ENCODE measurements at places on chromosomes 4 and X.

GRCh38 chr4:168070903-168071302 lies 21.4 kb upstream of the ANXA10 start:
- DNase-seq: no peak

- no peak for DNase-seq
These were observed 32.1 kb downstream of the SLC34A2 start for GRCh38 chr4:25687773-25688172.

GRCh38 chrX:36528661-36529060 lies 479.5 kb upstream of the FAM47C start:
- no peak for DNase-seq

DNA sequence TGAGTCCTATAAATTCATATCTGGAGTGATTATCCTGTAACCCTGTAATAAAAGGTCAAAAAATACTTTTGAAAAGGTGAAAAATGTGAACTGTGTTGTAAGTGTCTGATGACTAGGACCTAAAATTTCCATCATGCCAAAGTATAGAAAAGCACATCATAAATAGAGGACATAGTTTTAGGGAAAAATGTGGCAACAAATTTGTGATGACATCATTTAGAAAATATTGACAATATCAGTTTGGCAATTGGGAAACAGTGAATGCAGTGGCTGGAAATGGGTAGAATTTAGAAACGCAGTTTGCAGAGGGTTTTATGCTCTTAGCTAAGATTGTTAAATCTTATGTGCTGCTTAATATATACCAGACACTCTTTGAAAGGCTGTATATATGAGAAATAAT lies 1464.8 kb downstream of the RAPGEF2 start:
- DNase-seq: no peak

DNA sequence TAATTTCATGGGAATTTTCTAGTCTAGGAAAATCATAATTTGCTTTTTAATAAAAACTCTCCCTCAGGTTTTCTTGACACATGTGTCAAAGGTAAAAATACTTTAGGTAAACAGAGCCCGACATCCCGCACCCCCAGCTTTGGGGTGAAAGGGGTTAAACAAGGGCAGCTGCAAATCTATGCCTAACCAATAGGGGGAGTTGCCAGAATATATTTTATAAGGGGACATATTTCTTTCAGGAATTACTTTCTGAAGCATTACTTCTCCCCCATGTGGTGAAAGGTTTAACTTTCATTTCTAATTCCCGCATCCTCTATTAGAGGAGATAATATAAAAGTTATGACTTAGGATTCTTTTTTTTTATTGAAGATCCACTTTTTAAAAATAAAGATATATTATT lies 53.9 kb upstream of the HEPH start:
- DNase-seq: no peak

DNA sequence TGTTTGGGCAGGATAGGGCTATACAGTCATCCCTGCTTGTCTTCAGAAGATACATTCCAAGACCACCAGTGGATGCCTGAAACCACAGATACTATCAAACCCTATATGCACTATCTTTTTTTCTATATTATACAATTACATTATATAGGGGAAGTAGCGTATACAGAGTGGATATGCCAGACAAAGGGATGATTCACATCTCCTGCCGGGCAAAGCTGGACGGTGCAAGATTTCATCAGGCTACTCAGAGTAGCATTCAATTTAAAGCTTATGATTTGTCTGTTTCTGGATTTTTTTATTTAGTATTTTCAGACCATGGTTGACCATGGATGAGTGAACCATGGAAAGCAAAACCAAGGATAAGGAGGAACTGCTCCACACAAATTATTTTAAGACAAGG lies 7.0 kb upstream of the AMTN start:
- no peak for DNase-seq

DNA sequence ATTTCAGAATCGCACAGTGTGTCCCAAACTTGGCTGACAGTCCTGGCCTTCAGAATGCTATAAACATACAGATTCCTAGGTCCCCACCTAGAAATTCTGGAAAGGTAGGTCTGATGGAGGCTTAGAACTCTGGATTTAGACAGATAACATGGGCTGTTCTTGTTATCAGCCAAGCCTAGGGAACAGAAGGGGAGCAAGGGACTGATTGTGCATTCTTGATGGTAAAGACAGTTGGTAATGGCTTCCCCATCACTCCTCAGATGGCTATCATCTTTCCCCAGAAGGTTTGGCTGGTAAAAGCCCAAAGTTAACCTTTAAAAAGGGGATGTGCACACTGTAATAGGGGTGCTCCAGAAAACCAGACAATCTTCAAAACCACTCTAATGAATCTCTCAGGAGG lies 35.7 kb downstream of the DIPK2B start:
- DNase-seq: no peak

- DNase-seq: no peak
These were observed 36.3 kb downstream of the C4orf51 start for GRCh38 chr4:145716200-145716599.

- no peak for DNase-seq
These were observed 28.9 kb downstream of the CASP3 start for GRCh38 chr4:184620212-184620867.

GRCh38 chr4:23861897-23862296 lies 27.9 kb downstream of the PPARGC1A start:
- DNase-seq: no peak

DNA sequence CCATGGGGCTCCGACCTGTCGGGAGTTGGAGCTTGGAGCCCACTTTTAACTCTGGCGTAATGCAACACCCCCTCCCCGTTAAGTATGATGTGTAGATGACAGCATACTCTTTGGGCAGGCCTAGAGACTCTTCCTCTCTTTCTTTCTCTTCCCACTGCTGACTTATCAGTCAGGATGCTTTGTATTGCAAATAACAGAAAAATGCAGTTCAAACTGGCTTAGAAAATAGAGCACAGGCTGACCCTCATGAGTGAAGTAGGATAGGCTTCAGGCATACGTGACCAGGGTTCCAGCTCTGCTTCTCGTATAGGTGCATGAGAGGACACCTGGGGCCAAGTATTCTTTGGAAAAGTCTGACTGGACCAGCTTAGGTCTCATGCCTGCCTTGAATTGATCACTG lies 23.3 kb upstream of the RNF4 start:
- no peak for DNase-seq

DNA sequence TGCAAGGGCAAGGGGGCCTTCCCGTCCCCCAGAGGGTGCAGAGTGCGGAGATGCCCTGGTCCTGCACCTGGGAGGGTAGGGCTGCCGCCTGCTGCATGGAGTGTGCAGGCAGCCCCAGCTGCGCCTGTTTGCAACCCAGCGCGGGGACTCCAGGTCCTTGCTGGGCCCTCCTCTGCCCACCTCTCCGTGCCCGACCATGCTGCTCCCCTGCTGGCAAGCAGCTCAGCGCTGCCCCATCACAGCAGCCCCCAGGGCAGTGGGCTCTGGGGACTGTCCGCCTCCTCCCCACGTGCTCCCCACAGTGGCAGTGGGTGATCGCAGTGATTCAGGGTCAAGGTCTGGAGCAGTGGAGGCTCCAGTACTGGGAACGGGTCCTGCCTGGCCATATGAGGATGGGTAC lies 5.0 kb upstream of the FBXW7 start:
- no peak for DNase-seq

DNA sequence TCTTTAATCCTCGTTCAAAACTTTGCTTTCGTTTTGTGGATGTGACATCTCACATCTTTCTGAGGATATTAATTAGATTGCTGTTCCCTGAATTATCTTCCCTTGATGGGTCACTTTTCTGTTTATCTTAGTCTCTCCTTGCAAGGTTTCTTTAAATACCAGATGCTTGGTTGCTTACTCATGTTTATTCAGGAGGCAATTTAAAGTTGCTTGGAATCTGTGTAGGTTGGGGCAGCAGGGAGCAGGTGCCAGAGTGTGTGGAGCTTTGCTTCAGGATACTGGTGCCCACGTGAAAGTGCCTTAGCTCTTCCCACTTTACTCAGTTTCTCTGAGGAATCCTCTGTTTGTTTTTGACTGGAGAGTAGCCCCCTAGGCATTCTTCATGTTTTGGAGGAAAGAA lies 24.0 kb downstream of the ANAPC4 start:
- no peak for DNase-seq

- DNase-seq: no peak
These were observed 2.1 kb downstream of the DCLK2 start for GRCh38 chr4:150080337-150080736.

GRCh38 chr4:113433116-113433515 lies 328.4 kb downstream of the CAMK2D start:
- no peak for DNase-seq

DNA sequence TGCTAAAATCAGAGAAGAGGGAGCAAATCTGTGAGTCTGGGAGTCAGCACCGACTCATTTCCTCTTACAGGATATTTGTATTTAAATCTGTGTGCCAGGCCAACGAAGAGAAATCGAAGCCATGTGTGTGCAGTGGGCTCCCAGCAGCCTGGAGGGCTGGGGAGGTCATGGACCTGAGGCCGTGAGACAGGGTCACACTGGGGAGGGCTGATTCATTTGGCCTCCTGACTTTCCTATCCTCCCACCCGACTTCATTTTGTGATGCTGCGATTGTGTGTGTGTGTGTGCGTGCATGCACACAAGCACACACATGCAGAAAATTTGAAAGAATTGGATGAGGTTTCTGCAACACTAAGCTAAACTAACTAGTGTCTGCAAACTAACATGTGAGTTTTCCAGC lies 48.7 kb upstream of the STX18 start:
- no peak for DNase-seq

GRCh38 chrX:54271664-54272063 lies 86.2 kb downstream of the WNK3 start:
- no peak for DNase-seq

- DNase-seq: no peak
These were observed 35.3 kb downstream of the RBPJ start for GRCh38 chr4:26356081-26356501.

GRCh38 chrX:42976746-42977366 lies 198.9 kb upstream of the PPP1R2C start:
- DNase-seq: no peak

DNA sequence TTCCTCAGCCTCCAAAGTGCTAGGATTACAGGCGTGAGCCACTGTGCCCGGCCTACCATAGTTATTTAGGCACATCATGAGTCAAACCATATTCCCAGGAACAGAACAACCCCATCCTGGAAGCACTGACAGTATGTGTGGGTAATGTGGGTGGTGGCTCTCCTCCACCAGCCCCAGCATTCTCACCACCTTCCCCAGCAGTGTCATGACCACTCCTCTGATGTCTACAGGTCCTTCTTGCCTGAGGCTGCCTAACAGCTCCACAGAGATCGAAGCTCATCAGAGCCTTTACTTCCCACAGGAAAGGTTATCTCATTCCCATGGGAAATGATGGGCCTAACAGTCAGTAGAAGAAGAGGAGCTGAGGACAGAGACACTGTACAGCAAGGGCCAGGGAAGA lies 129.5 kb upstream of the GPC4 start:
- DNase-seq: no peak

DNA sequence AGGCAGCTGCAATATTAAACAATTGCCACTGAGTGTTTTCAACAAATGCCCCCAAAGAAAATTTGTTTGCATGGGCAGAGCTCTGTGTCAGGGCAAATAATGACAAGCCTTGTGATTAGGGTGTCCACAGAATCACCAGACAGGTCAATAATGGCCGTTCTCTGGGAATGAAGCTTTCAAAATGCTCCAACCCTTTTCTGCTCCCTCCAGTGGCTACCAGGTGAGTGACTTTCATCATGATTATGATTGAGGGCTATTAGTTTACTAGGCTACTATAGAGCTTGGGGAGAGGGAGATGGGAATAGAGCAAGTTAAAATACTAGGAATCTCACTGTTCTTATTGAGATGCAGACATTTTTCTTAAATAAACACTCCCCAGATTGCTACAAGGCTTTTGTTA lies 23.5 kb downstream of the IRS4 start:
- DNase-seq: no peak

- no peak for DNase-seq
These were observed 98.0 kb downstream of the TRAPPC11 start for GRCh38 chr4:183757060-183757459.

- no peak for DNase-seq
These were observed 6.9 kb downstream of the SH3TC1 start for GRCh38 chr4:8205749-8206611.

DNA sequence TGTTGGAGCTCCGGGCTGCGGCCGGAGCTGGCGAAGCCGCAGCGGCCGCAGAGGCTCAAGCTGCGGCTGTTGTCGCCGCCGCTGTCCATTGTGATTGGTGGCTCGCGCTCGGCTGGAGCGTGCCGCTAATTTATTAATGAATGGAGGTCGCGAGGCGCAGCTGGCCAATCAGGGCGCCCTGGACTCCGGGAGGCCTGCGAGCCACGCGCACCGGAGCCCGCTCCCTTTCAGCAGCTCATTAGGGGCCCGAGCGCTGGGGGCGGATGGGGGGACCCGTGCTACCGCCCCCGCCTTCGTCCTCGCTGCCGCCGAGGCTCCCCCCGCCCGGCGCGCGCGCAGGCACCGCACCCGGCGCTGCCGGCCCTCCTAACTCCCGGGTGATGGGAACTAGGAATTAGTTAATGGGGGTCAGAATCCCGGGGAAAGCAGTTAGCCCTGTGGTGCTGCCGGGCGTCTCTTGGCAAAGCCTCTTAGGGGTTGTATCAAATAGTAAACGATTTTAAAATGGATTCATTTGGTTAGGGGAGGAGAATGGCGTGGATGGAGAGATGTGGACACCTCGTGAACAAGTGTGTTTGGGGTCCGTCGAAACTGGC lies 589 bp upstream of the NEUROG2 start:
- no peak for DNase-seq

- DNase-seq: no peak
These were observed 1869.7 kb downstream of the PCDH7 start for GRCh38 chr4:32589853-32590252.

DNA sequence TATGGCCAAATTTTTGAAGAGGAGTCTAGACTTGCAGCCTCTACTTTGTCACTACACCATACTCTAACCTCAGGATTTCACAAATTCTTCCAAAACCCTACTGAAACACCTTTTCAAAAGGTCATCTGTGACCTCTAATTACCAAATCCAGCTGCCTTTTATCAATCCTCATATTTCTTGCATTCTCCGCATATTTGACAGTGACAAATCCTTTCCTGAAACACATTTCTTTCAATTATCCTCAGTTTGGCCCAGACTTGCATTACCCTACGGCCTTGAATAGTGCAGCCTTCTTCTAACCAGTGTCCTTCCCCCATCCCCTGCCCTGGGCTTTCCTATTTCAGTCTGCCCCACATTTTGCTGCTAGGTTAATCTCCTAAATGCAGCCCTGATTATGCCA lies 25.5 kb downstream of the MID2 start:
- no peak for DNase-seq

- DNase-seq: no peak
These were observed 31.8 kb downstream of the CPLX1 start for GRCh38 chr4:793941-794621.

DNA sequence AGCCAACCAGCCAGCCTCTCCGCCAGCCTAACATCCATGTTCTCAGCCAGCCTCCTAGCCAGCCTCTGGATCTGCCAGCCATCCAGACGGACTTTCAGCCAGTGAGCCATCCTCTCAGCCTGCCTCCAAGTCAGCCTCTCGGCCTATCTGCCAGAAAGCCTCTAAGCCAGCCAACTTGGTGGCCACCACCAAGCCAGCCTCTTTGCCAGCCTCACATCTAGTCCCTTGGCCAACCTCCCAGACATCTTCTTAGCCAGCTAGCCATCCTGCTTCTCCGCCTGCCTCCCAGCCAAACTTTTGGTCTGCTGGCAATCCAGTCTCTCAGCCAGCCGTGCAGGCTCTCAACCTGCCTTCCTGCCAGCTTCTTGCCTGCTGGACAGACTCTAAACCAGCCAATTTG lies 16.4 kb upstream of the ARAP2 start:
- no peak for DNase-seq

GRCh38 chrX:146243041-146243440 lies 425.4 kb downstream of the SLITRK2 start:
- DNase-seq: no peak
